ENCODE measurements at places on chromosomes 4 and X.

DNA sequence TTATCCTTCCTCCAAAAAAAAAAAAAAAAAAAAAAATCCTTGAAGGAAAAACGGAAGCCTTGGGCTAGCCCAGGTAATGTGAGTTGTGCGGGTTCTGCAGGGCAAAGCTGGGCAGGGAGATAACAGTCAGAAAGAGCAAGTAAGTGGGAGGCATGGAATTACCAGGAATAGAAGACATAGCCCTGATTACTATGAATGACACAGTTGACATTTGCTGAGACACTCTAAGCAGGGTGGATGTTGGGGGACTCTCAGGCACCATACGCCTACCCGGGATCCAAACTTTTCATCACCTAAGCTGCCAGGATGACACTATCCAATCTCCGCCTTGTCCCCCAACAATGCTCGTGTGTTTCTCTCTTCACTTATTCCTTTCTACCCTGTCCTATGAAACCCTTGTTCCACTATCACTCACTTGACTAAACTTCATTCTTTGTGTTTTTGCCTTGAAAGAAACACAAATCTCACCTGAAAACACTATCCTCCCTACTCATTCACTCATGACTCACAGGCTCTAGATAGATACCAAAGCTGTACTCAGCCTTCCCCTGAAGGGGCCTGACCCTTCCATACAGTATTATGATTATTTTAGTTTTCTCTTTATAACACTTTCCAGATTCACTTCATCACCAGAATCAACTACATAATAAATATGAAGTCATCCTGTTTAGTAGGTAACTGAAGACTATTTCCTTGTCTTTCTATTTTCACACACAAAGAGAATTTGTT is 158.4 kb downstream of the INPP4B start:
- DNase-seq = no peak

DNA sequence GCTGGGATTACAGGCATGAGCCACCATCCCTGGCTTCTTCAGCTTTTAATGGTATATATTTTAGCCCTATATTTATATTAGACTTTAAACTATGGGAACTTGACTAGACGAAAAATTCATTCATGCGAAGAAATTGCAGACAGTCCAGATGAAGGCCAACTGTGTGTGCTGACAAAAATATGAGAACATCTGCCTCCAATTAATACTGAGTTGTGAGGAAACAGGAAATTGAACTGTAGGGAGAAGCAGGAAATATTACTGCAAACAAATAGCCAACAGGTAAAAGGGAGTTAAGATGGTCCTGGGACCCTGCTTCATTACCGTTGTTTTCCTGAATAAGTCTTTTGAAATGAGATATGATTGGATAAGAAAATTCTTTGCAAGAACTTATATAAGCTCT is 26.3 kb downstream of the MGARP start:
- no peak for DNase-seq

- no peak for DNase-seq
These were observed 668.6 kb downstream of the GABRG1 start for GRCh38 chr4:45455217-45455616.

DNA sequence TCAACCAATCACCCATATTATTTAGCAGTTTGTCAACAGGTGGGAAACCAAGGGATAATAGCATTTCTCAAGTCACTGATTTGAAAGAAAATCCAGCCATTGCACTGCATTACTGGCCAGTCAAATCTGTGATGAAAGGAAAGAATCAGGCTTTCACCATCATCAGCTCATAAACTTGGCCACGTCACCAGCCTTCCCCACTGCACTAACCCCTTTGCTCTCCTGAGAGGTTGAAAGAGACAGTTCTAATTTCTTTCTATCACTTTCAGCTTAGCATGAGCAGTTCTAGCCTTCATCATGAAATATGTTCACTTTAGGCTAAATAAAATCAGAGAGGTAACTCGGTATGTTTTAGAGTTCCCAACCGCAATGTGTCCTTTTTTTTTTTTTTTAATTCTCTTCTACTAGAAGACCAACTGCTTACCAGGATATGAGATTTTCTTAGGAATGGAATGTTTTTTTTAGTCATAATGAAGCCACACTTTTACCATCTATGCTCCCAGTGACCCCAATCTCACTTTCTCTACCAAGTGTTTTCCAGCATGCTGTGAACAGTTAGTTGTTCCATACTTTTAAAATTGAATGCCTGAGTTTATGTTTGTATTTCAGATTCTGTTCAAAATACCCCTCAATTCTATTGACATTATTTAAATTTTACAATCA is 55.7 kb upstream of the SLC7A11 start:
- DNase-seq = no peak

DNA sequence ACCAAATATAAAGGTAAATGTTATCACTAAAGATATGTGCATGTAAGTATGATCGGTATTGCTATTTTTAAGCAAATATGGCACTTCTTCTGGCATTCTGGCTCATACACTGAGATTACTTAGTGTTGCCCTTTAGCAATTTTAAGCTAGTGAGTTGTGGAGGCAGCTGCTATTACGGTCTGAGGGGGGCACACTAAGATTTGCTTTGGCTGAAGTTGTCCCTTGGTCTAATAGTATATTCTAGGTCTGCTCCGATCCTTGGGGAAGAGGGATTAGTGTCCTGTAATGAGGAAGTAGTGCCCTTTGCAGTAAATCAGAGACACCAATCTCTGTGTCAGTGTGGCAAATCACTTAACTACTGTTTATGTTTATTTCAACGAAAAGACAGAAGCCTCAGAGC is 196.5 kb upstream of the FTHL17 start:
- peak; percentile 48 for DNase-seq

DNA sequence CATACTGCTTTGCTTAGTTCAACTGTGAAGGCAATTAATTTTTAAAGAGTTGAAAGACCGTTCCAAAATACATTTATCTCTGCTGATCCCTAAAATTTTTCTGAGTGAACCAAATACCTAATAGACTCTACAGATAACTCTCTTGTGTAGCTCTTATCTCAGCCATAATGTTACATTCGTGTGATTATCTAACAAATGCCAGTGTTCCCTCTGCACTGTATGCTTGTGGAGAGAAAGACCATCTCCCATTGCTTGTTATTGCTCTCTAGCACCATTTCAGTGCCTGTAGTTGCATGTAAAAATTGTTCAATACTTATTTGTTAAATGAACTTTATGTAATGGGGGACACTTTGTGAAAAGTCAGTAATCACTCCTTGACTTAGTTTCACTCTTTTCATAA is 81.3 kb upstream of the ATOH1 start:
- no peak for DNase-seq

DNA sequence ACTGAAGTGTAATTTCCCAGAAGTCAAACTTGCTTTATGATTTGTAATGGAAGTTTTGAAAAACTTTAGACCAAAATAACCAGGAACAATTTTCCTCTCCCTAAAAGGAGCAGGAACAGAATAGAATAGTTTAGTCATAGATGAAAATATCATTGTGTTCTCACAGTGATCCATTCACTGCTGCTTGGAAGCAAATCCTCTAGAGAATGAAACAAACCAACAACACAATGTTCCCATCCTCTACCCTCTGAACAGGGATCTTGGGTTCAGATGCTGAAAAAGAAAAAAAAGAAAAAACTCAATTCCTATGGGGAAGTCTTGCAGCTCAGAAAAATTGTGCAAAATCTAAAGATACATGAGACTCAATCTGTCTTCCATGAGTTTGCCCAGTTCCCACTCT is 12.2 kb downstream of the DSPP start:
- DNase-seq = no peak

DNA sequence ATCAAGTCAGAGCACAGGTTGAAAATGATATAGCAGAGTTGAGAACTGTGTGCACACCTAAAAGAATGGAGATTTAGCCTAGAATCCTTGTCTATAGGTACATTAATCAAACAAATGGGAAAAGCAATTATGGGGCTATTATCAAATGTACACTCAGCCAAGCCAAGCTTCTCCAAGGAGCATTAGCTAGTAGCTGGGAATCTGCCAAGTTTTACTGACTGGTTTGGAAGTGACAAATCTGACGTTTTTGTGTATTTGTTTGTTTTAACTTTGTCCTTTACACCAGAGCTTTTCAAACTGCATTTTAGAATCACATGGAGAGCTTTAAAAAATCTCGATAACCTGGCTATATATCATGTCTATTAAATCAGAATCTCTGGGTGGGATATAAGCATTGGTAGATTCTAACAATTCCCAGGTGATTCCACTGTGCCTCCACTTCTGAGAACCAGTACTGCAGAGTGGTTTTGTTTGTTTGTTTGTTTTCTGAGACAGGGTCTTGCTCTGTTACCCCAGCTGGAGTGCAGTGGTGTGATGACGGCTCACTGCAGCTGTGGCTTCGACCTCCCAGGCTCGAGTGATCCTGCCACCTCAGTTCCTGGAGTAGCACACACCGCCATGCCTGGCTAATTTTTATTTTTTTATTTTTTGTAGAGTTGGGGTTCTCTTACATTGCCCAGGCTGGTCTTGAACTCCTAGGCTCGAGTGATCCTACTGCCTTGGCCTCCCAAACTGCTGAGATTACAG is 279.8 kb downstream of the UNC5C start:
- no peak for DNase-seq

DNA sequence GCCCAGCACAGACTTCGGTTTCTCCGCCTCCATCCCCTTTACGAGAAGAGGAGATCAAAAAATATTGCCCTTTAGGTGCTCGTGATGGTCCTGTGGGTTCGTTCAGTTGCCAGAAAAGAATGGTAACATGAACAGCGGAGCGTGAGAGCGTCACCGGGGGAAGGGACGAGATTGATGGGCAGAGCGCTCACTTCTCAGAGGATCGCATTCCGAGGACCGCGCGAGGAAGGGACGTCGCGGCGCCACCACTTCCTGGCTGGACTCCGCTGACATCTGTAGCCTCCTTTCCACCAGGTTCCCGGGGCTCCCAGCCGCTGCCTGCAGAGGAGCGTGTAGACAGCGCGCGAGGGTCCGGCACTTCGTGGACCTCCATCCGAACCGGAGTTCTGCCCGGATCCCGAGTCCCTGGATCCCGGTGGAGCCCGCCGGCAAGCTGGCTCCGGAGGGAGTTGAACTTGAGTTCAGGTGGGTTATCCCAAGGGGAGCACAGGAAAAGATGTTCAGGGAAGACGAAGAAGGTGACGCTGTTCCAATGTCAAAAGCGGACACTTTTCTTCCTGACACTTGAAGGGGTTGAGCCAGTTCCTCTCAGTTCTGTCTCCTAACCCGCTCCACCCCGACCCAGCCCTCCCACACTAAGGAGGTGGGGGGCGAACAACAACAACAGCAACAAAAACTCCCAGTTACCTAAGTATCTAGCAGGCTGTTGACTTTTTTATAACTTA is 484 bp downstream of the GALNTL6 start:
- DNase-seq = no peak

DNA sequence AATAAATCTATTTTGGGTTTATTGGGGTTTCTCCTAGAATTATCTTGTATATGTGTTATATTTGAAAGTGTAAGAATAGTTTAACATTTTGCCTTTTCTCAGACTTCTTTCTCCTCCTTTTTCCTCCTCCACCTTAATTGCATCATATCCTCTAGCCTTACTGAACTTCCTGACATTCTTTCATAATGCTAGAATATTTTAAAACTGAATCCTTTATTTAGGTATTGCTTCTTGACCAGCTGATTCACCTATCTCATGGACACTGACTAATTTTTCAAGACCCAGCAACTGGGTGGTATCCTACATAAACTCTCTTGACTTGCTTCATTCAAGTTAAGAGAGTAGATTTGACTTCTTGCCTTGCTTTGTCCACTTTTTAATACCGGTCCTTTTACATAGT is 1508.9 kb downstream of the STIM2 start:
- no peak for DNase-seq

- no peak for DNase-seq
These were observed 850.4 kb upstream of the AADAT start for GRCh38 chr4:170940043-170940724.

DNA sequence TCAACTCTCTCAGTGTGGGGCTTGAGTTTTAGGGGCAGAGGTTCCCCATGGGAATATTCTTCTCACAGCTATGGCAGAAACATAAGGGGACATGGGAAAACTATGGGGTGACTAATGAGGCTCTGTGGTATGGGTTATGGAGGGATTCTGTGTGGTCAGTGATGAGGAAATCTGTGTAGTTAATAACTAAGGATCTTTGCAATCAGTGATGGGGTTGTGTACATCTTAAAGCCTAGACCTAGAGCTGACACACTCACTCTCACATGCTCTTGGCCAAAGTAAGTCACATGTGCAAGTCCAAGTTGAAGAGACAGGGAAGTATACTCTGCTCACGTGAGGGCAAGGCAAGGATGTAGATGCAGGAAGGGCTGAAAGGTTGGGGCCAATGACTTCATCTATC is 86.4 kb upstream of the UXT start:
- no peak for DNase-seq

- peak; percentile 97 for DNase-seq
These were observed at the start of gene ADD1 for GRCh38 chr4:2843263-2843940. Gene ADD1, plus strand, starts transcription at chr4:2843844. Its CDS starts 32,072 bp downstream, at chr4:2875916.

DNA sequence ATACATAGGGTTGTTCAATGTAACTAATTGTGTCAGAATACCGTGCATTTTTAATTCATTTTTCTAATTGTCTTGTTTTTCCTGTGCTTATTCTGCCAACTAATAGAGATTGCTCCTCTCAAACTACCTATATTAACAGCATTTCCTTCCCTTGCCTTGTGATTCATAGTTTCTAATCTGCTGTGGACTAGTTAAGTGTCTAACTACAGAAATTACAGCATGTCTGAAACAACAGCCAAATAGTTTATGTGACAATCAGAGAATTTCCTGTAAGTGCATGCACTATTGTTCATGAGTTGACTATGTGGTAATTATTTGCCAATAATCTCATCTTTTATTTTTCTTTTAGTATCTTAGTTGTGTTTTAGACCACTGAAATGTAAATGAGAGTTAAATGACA is 4.1 kb upstream of the SEC24B start:
- no peak for DNase-seq

DNA sequence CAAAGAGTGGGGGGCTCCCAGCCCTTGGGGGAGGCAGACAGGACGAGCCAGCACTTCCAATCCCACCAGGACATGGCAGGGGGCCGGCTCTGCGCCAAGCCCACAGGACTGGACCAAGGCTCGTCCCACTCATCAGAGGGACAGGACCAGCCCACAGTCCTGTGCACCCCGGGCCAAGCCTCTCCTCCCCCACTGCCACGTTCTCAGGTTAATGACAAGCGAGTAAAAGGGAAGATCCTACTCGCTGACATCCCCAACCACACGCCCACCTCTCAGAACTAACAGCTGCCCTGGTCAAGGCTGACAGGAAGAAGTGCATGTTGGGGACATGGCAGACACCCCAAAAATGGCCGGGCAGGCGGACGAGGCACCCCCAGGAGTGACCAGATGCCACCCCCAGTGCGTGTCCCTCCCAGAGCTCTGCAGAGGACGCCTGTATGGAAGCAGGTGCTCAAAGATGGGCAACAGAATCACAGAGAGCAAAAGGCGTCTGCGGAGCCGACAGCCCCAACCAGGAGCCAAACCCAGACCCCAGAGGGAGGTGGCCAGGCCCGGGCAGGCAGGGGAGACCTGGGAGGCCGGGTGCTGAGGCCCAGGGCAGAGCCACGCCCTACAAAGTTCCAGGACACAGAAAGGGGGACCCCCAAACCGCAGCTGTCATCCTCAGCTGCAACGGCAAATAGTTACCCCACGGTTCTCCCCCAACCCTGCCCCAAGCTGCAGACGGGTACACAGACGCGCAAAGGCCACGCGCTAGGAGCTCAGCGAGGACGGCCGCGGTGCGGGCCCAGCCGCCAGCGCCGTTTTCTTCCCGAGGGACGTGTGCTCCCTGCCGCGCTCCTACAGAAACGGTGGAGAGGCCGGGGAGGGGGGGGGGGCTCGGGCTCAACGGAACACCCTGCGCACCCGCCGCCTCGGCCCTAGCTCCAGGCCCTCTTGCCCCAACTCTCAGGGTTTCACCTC is 1.7 kb downstream of the CTBP1 start:
- peak; percentile 14 for DNase-seq

All from tongue (tissue), 3 donors.